Astrocyte (in vitro differentiated cells and primary cell): ENCODE measurements at places on chromosomes 4 and X. TPM values are rescaled to one million over a fixed set of nuclear protein-coding genes. Genes with fewer than 3 reads are reported as not detected.
A peak's percentile ranks its signal among the peaks of the same experiment; 100 is the strongest.

- H3K36me3 ChIP-seq = no peaks in the 10 kb centered on the region
- H3K27me3 ChIP-seq = no peaks in the 10 kb centered on the region
- H3K4me1 ChIP-seq = peaks cover 50% of the 10 kb centered on the region
- H3K27ac ChIP-seq = no peak overlapping the region
- H3K4me3 ChIP-seq = no peak overlapping the region
- no peak for DNase-seq
Measured at GRCh38 chr4:73703320-73703719, 37.0 kb upstream of the CXCL8 start.

DNA sequence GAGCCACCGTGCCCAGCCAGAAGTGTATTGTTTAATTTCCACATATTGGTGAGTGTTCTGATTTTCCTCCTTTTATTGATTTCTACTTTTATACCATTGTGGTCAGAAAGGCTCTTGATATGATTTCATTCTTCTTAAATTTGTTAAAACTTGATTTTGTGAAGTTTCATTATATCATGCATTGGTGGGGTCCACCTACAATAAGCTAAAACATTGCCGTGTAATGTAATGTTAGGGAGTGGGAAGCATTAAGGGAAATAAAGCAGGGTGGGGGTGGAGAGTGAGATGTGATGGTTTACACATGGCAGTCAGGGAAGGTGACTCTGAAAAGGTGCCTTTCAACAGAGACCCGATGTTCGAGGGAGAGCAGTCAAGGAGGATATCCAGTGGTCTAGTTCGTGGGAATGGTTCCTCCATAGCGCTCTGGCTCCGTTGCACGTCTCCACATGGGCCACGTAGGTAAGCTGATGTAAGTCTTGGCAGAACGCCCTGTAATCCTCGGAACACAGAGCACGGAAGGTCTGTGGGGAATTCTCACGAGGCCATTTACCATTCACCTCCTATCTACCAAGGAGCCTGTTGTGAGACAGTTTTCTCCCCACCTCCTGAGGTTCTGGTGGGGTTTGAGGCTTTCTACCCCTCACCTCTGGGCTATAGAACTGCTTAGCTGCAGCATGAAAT, 7.7 kb upstream of the WDR13 start:
- H3K36me3 ChIP-seq = no peaks in the 10 kb centered on the region
- H3K4me3 ChIP-seq = no peak overlapping the region
- no peaks in the 10 kb centered on the region for H3K27me3 ChIP-seq
- DNase-seq = no peak

DNA sequence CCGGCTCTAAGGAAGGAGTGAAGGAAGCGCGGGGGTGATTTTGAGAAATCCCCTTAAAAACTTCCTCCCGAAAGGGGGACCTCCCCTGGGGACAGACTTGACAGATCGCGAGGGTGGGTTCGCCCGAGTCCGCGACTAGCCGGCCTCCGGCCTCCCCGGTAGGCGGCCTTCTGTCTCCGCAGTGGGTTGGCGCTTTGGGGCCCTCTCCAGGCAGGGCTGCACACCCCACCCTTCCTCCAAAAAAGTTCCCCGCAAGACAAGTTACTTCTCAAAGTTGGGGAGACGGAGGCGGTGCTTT, 24.8 kb downstream of the HOPX start:
- no peak overlapping the region for H3K27ac ChIP-seq
- H3K4me3 ChIP-seq = peak overlapping the region; percentile 54
- DNase-seq = no peak
- no peaks in the 10 kb centered on the region for H3K36me3 ChIP-seq
- H3K27me3 ChIP-seq = peaks cover 27% of the 10 kb centered on the region
- peaks cover 16% of the 10 kb centered on the region for H3K4me1 ChIP-seq

The CXCL5 gene
- 0.61 and 0.99 TPM in 2 replicates for total RNA-seq

- H3K36me3 ChIP-seq = no peaks in the 10 kb centered on the region
- DNase-seq = peak; percentile 40
- no peaks in the 10 kb centered on the region for H3K4me1 ChIP-seq
- no peaks in the 10 kb centered on the region for H3K27me3 ChIP-seq
- no peak within 1 kb of the TSS for H3K4me3 ChIP-seq
- no peak within 1 kb of the TSS for H3K27ac ChIP-seq
Measured at GRCh38 chrX:71618303-71618721, at the start of gene CXCR3. TSS of gene CXCR3 (minus strand) at chrX:71618511. CDS start at chrX:71618449, 62 bp downstream.

The ADH1A gene
- not detected in 2 replicates for total RNA-seq

GRCh38 chr4:124095621-124096020, 616.9 kb downstream of the ANKRD50 start:
- no peaks in the 10 kb centered on the region for H3K27me3 ChIP-seq
- H3K36me3 ChIP-seq = no peaks in the 10 kb centered on the region
- no peak for DNase-seq
- no peaks in the 10 kb centered on the region for H3K4me1 ChIP-seq

The SPIN4 gene
- total RNA-seq = 3.1 and 4.9 TPM in 2 replicates

DNA sequence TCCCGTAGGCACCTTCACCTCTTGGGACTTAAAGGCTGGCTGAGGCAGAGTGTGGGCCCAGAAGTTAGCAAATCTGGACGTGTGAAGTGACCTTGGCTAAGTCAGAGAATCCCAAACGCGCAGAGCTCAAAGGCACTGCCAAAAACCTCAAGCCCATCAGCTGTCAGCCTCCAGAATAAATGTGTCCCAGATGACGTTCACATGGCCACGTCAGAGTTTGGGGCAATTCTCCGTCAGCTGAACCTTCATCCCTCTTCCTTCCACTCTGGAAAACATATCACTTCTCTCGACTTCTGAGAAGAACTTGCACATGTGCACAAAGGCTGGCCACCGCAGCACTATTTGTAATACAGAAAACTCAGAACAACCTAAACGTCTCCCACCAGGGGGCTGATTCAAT, 35.7 kb upstream of the APLN start:
- H3K27me3 ChIP-seq = no peaks in the 10 kb centered on the region
- H3K36me3 ChIP-seq = no peaks in the 10 kb centered on the region
- H3K4me1 ChIP-seq = no peaks in the 10 kb centered on the region
- DNase-seq = peak; percentile 18
- H3K27ac ChIP-seq = no peak overlapping the region

The UTP3 gene
- 34.9 and 37.0 TPM in 2 replicates for total RNA-seq

DNA sequence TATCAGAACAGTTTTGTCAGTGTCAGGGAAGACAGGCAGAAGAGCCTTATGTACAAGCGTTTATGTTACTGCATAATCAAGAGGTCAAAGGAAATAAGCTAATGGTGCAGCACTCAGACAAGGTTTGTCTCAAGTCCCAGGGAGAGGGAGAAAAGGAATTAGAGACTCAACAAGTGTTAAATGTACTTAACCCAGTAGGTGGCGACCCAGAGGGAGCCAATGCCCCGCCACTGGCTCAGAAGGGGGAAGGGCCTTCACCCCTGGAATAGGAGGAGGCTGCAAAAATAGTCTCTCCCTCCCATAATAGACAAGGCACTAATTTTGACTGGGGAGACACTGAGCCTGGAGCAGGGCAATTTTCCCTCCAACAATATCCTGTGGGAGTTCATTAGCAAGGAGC, 14.1 kb upstream of the PAPSS1 start:
- H3K4me3 ChIP-seq = no peak overlapping the region
- no peaks in the 10 kb centered on the region for H3K4me1 ChIP-seq
- no peak for DNase-seq
- no peaks in the 10 kb centered on the region for H3K27me3 ChIP-seq

The CT45A3 gene
- total RNA-seq = not detected in 2 replicates

The PABPC1L2A gene
- total RNA-seq = 0.11 and 0.38 TPM in 2 replicates

DNA sequence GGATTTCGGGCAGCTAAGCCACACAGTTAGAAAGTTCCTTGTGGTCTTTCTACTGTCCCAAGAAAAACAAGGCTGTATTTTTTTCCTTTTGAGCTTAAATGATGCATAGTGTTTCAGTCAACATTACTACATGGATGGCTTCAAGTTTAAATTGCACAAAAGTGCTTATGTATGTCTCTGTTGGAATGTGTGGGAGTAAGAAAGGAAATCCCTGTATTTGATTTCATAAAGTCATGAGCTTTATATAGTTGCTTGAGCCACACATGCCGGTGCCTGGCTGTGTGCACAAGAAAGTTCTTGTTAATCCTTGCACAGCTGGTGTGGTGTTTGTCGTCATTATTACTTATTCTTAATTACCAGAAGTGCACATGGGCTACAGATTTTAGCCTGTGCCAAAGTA, 262.2 kb downstream of the ARHGAP10 start:
- H3K36me3 ChIP-seq = no peaks in the 10 kb centered on the region
- H3K4me1 ChIP-seq = no peaks in the 10 kb centered on the region
- DNase-seq = peak; percentile 17

GRCh38 chr4:517806-518070, 18.7 kb downstream of the PIGG start:
- H3K27ac ChIP-seq = no peak overlapping the region
- peaks cover 29% of the 10 kb centered on the region for H3K36me3 ChIP-seq
- no peak for DNase-seq
- H3K4me1 ChIP-seq = no peaks in the 10 kb centered on the region

GRCh38 chr4:158020734-158021346, 152.0 kb downstream of the GASK1B start:
- H3K36me3 ChIP-seq = no peaks in the 10 kb centered on the region
- no peaks in the 10 kb centered on the region for H3K27me3 ChIP-seq
- DNase-seq = peak; percentile 98
- H3K4me1 ChIP-seq = peaks cover 23% of the 10 kb centered on the region

The RASSF6 gene
- total RNA-seq = 0.07 and 0.14 TPM in 2 replicates

The SPARCL1 gene
- 0.25 and 0.34 TPM in 2 replicates for total RNA-seq
